Chondrocyte (in vitro differentiated cells): ENCODE measurements at places on chromosomes 13 and 19. TPM values are rescaled to one million over a fixed set of nuclear protein-coding genes. Genes with fewer than 3 reads are reported as not detected.

GRCh38 chr19:41156207-41156606, 36.8 kb upstream of the CYP2S1 start:
- no peak overlapping the region for H3K27ac ChIP-seq
- H3K36me3 ChIP-seq = no peaks in the 10 kb centered on the region
- no peaks in the 10 kb centered on the region for H3K4me1 ChIP-seq
- H3K4me3 ChIP-seq = no peak overlapping the region
- peaks cover 13% of the 10 kb centered on the region for H3K27me3 ChIP-seq

GRCh38 chr13:105502193-105502592, 1033.3 kb downstream of the EFNB2 start:
- peaks cover 2% of the 10 kb centered on the region for H3K36me3 ChIP-seq
- DNase-seq = no peak
- no peaks in the 10 kb centered on the region for H3K27me3 ChIP-seq
- no peak overlapping the region for H3K4me3 ChIP-seq
- no peaks in the 10 kb centered on the region for H3K4me1 ChIP-seq

GRCh38 chr13:37173214-37173613, 67.8 kb upstream of the CSNK1A1L start:
- H3K27ac ChIP-seq = peak overlapping the region; percentile 76
- no peak overlapping the region for H3K4me3 ChIP-seq
- DNase-seq = no peak
- peaks cover 34% of the 10 kb centered on the region for H3K4me1 ChIP-seq

DNA sequence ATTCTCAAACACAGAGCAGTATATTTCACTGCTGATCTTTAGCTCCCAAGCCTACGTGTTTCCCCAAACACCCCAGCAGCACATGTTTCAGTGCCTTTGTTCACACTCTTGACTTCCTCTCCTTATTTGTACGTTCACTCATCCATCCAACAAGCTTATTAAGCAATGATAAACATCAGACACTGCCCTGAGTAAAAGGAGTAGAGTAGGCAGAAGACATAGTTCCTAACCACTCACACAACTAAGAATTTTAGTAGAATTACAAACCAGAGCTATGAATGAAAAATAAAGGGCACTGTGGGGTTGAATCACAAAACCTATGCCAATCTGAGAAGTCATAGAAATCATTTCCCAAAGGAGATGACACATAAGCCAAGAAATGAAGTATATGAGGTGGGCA, 213.5 kb downstream of the DIAPH3 start:
- H3K4me3 ChIP-seq = no peak overlapping the region
- no peaks in the 10 kb centered on the region for H3K27me3 ChIP-seq
- H3K27ac ChIP-seq = no peak overlapping the region
- H3K4me1 ChIP-seq = peaks cover 10% of the 10 kb centered on the region
- H3K36me3 ChIP-seq = peaks cover under 1% of the 10 kb centered on the region
- no peak for DNase-seq

- no peak for DNase-seq
- H3K4me1 ChIP-seq = peaks cover 6% of the 10 kb centered on the region
- peaks cover 8% of the 10 kb centered on the region for H3K27me3 ChIP-seq
- H3K27ac ChIP-seq = no peak overlapping the region
These were observed 39.0 kb upstream of the WASF3 start for GRCh38 chr13:26518451-26518959.

DNA sequence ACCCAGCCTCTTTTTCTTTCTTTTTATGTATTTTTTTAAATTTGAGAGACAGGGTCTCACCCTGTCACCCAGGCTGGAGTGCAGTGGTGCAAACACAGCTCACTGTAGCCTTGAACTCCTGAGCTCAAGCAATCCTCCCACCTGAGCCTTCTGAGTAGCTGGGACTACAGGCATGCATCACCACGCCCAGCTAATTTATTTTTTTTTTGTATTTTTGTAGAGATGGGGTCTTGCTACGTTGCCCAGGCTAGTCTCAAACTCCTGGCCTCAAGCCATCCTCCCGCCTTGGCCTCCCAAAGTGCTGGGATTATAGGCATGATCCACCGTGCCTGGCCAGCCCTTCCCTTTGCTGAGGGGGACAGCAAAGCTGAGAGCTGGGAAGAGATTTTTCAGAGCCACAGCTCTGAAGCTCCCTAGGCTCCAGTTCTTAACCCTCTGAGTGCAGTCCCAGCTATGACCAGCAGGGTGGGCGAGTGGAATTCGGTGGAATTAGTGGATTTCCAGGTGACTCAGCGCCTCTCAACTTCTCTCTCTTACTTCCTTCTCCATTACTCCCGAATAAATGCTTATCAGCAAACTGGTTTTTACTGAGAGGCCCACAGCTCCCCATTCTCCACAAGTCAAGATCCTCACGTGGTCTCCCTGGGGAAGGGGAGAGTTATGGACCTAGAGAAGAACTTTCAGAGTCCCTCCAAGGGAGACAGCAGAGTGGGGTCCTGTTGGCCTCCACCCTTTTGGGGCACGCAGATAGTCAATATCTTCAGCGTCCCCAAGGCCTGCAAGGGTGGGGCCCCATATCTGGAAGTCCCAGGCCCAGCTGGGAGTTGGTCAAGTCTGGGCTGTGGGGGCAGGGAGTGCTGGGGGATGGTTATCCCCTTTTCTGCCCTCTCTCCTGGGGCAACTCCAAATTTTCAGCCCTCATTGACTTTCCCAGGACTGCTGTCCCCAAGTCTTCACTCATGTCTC, 1.2 kb downstream of the BLVRB start:
- peak overlapping the region; percentile 97 for H3K27ac ChIP-seq
- peaks cover 29% of the 10 kb centered on the region for H3K4me1 ChIP-seq
- peaks cover 6% of the 10 kb centered on the region for H3K27me3 ChIP-seq

DNA sequence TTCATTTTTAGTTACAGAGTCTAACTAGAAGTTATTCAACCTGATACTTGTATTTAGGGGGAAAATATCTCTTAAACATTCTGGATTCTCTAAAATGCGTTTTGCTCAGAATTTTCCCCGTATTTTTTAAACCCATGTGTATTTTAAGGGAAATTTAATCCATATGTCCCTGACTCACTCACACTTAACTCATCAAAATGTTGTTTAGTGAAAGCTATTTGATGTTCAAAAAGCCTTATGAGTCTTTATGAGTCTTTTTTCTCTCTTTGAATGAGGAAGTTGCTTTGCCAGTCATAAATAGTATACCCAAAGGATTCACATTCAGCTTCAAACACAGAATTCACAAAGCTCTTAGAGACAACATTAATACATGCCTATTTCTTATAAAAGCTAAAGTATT, 16.4 kb downstream of the MAB21L1 start:
- H3K36me3 ChIP-seq = peaks cover 3% of the 10 kb centered on the region
- no peak overlapping the region for H3K4me3 ChIP-seq
- no peak for DNase-seq
- H3K4me1 ChIP-seq = no peaks in the 10 kb centered on the region
- no peaks in the 10 kb centered on the region for H3K27me3 ChIP-seq

DNA sequence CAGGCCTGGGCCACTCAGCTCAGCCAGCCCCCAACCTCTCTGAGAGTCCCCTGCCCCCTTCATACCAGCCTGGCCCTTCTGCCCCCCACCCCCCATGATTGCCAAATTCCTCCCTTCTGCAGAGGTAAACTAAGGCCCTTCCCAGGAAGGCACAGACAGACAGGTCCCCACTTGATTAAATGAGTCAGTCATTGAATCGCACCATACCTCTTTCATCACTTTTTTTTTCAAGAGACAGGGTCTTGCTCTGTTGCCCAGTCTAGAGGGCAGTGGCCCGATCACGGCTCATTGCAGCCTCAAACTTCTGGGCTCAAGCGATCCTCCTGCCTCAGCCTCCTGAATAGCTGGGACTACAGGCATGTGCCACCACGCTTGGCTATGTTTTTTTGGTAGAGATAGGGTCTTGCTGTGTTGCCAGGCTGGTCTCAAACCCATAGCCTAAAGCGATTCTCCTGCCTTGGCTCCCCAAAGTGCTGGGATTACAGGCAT, 6.0 kb downstream of the PODNL1 start:
- peaks cover 4% of the 10 kb centered on the region for H3K4me1 ChIP-seq
- H3K27me3 ChIP-seq = no peaks in the 10 kb centered on the region
- no peak for DNase-seq
- no peak overlapping the region for H3K4me3 ChIP-seq

DNA sequence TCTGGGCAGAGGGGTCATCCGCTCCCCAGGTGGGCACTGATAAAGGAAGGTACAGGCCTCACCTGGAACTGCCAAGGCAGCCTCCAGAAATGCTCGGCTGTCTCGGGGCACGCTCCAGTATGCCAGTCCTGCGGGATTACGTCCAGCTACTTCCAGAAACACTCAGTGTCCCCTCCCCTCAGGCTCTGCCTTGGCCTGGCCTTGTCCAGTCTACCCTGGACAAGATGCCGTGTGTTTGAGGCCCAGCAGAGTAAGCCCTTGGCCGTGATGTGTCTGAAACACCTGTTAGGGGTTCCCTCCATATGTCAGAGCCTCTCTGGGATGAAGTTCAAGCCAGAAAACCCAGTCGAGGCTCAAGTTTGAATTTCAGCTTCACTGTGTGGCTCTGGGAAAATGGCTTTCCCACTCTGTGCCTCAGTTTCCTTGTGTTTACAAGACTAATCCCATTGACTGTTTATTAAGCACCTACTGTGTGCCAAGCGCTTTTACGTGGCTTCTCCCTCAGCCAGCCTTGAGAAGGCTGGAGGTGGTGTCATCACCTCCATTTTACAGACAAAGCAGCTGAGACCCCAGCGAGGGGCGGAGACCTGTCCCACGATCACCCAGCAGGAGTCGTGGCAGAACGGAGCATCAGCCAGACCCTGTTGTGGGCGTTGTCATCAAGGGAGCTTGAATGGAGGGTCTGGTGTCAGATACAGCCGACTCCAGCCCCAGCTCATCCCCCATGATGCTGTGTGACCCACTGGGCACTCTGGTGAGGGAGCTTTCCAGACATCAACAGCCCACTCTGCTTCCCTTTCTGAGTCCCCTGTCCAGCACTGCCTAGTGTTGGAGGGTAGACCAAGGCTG, 2.0 kb upstream of the PIK3R2 start:
- peak overlapping the region; percentile 89 for H3K4me3 ChIP-seq
- peak overlapping the region; percentile 97 for H3K27ac ChIP-seq
- no peaks in the 10 kb centered on the region for H3K27me3 ChIP-seq

GRCh38 chr13:99335603-99336002, 28.4 kb upstream of the GPR183 start:
- no peak overlapping the region for H3K4me3 ChIP-seq
- H3K36me3 ChIP-seq = peaks cover 7% of the 10 kb centered on the region
- H3K4me1 ChIP-seq = peaks cover 29% of the 10 kb centered on the region
- H3K27me3 ChIP-seq = no peaks in the 10 kb centered on the region

DNA sequence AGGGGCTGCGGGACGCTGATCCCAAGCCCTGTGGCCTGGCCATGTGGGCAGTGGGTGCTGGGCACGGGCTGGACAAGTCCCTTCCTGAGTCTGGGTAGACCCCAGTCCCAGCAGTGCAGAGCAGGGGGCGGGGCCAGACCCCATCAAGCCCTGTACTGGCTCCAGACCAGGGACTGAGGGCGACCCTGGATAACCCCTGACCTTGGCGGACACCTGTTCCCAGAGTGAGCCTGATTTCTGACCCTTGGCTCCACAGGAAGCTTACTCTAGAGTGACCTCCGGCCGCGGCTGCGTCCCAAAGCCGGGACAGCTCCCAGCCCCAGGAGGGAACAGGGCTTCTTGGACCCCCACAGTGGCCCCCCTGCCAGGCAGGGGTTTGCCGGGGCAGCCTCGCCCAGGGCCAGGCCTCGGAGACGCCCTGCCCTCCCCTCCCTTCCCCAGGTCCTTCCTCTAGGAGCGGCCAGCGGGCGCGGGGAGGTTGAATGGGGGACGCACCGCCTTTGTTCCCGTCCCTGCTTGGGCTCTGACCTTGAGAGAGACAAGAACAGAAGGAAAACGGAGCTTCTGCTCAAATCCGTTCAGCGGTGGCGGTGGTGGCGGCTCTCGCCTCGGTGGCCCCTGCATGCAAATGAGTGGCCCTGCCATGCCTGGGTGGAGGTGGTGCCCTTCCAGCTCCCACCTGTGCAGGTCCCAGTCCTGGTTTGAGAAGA, 2.3 kb upstream of the EFNA2 start:
- H3K27ac ChIP-seq = no peak overlapping the region
- H3K27me3 ChIP-seq = no peaks in the 10 kb centered on the region
- peaks cover 7% of the 10 kb centered on the region for H3K4me1 ChIP-seq

DNA sequence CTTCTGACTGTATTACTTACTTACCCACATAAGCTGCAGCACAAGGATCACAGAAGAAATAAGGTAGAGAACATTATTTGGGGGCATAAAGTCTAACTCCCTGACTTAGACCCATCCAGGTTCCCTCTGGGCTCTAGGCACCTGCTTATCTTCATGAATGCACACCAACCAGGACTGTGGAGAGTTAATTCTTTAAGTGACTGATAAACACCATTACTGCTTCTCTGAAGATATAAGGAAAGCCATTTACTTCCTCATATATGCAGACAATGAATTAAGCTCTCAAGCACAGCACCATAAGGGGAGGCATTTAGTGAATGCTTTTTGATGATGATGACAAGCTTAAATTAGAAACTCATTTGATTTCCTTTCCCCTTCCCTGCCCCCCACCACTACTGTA, 22.5 kb downstream of the OBI1 start:
- no peaks in the 10 kb centered on the region for H3K27me3 ChIP-seq
- no peaks in the 10 kb centered on the region for H3K4me1 ChIP-seq
- no peak overlapping the region for H3K4me3 ChIP-seq
- DNase-seq = no peak
- H3K27ac ChIP-seq = no peak overlapping the region

DNA sequence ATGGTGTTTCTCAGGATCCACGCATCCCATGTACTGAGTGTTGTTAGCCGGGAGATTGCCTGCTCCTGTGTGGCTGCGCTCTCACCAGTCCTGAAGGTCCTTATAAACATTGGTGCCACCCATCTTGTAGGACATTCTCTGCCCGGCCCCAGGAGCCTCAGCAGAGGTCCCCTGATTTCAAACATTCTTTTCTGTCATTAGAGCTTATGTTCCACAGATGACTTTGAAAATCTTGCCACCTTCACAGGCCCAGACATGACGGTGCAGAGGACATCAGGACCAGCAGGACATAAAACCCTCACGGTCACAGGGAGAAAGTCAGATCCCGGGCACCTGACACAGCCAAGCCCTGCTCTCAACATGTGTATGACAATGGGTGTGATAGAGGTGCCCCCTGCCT, 33.2 kb upstream of the PEPD start:
- peak; percentile 56 for DNase-seq
- H3K4me3 ChIP-seq = no peak overlapping the region
- no peaks in the 10 kb centered on the region for H3K36me3 ChIP-seq
- H3K27me3 ChIP-seq = peaks cover 9% of the 10 kb centered on the region

DNA sequence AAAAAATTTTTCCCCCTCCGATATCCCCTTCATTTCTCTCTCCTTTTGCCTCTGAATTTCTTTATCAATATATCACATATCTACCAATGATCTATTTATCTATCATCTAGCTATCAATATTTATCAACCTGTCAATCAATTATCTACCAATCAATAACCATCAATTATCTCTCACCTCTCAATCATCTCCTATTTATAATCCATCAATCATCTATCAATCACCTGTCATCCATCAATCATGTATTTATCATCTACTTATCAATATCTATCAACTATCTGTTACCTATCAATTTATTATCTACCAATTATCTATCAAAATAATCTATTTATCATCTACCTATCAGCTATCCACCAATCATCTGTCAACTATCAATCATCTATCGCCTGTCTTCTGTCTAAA, 17.1 kb downstream of the MBD3L1 start:
- no peaks in the 10 kb centered on the region for H3K27me3 ChIP-seq
- H3K36me3 ChIP-seq = peaks cover 3% of the 10 kb centered on the region
- H3K4me3 ChIP-seq = no peak overlapping the region
- DNase-seq = no peak
- no peak overlapping the region for H3K27ac ChIP-seq
- no peaks in the 10 kb centered on the region for H3K4me1 ChIP-seq

SIGLEC9 gene
- not detected in 3 replicates for total RNA-seq

THSD1 gene
- 6.5 to 12.5 TPM (median 6.7 TPM) in 3 replicates for total RNA-seq

CGB8 gene
- total RNA-seq = 1.7 to 3.1 TPM (median 2.4 TPM) in 3 replicates

COX6B1 gene
- 266 to 279 TPM (median 268 TPM) in 3 replicates for total RNA-seq

ZNF560 gene
- total RNA-seq = not detected in 3 replicates
